NCI-H1048 (cell line): ENCODE measurements at places on chromosomes 5 and 9.

- no peak for DNase-seq
Measured at GRCh38 chr5:54528633-54529209, 11.2 kb downstream of the SNX18 start.

- no peak for DNase-seq
Measured at GRCh38 chr5:120457839-120458507, 6.1 kb upstream of the PRR16 start.

GRCh38 chr5:144318460-144318859 is 147.8 kb downstream of the KCTD16 start:
- no peak for DNase-seq

DNA sequence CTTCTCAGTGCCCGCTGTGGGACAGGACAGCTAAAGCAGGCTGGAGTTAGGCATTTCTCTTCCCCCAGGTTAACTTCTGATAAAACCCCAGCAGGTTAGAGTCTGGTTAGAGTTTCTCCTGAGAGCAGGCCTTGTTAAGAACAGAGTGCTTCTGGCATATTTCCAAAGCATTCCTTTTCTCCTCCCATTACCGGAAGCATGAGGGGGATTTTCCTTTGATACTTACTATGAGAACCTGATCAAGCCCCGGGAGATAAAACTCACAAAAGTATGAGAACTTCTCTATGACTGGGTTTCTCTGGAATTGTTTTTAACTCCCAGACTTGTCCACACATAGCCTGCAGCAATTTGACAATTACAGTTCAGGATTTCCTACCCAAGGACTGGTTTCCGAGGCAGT is 77.4 kb upstream of the MAST4 start:
- no peak for DNase-seq

GRCh38 chr5:93570294-93571113 is 10.5 kb downstream of the NR2F1-AS1 start:
- DNase-seq = no peak

DNA sequence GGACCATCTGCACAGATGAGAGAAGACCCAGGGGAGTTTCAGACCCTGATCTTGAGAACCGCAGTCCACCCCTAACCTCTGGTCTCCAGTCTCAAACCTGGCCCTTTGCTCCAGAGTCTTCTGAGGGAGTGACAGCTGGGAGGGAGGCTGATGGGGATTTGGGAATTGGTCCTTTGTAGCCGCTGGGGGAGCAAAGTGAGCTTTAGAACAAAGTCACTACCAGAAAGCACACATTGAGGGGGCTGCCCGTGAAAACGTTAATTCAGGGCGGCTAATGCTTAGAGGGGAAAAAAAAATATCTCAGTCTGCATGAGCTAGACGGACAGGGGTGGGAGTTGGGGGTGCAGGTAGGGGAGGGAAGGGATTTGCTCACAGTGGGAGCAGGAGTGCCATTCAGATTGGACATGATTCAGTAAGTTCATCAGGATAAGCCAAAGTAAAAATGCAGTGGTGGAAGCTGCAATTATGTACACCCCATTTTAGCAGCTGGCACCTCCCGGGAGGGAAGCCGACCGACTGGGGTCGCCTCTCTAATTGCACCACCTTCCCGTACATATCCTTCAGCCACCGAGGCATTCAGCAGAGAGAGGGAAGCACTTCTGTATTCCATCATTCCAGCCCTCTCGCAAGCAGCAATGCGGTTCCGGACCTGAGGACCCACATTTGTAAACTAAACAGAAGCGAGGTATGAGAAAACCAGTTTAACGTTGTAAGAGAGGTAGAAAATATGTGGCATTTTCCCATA is 123.4 kb upstream of the RETREG1 start:
- no peak for DNase-seq

DNA sequence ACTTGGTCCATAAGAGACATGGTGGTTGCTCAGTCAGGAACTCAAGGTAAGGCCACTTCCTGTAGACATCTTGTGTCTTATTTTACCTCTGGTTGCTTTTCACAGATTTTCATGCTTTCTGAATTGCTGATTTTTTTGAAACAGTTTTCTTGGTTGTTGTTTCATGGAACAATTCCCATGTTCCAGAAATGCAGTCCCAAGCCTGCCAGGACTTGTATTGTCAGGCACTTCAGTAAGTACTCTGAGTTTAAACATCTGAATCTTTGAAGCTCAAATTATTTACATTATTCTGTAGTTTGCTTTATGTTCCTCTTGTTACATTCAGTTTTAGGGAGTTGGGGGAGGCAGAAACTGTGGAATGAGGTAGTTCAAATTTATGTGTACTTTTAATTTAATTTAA is 290.2 kb downstream of the DMRT2 start:
- DNase-seq = no peak

DNA sequence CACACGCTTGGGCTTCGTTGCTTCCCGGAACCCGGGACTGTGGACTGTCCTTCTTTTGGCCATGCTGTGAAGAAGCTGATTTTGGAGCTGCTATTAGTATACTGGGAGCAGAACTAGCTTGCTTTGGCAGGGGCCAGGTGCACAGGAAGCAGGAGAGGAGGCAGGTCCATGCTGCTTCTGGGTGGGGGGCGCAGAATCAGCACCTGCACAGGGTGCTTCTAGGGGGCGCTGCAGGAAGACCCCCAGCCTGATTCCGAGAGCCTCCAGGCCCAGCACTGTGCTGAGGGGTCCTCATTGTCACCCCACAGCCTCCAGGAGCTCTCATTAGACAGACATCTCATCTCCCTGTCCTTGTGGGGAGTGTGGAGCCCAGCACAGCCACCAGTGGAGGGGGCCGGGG is 252.6 kb upstream of the IRX4 start:
- DNase-seq = no peak

DNA sequence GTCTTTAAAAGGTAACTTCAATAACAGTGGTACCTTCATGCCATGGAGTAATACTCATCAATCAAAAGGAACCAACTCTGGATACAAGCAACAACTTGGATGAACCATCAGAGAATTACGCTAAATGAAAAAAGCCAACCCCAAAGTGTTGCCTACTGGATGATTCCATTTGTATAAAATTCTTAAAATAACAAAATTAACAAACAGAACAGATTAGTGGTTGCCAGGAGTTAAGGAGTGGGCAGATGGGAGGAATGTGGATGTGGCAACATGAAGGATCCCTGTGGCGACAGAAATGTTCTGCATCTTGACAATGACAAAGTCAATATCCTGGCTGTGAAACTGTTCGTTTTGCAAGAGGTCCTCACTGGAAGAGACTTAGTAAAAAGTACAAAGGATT is 50.5 kb downstream of the SPTLC1 start:
- no peak for DNase-seq

DNA sequence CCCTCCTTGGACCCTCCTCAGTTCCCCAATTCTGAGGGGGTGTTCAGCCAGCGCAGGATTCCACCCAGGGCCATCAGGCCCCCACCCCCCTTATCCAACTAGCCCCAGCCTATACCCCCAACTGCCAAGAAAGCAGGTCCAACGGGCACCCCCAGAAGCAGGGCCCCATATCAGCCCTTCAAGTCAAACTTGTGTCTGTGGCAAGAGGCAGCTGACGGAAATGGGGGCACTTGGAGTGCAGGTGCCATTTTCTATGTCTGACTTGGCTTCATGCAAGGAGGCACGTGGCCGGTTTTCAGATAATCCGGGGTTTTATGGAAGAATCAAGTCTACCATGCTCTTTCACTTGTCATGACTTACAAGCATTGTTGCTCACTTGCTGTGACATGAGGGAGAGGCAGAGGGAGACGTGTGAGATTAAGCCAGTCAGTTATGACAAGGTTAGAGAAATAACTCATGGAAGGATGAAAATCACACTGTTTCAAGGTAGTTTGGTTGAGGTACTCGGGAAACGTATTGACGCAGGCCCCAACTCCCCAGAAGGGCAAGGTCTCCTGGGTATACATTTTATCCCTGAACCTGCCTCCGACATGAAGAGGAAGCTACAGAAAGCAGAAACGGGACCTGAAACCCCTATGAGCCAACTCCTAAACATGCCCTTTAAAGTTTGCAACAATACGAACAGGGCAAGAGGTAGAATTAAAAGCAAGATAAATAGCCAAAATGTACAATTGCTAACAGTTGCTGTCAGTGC is 26.5 kb upstream of the CLPTM1L start:
- DNase-seq = no peak

- no peak for DNase-seq
Measured at GRCh38 chr9:127351182-127352166, 45.5 kb upstream of the SLC2A8 start.

- DNase-seq = no peak
Measured at GRCh38 chr5:180787711-180788431, 14.7 kb downstream of the MGAT1 start.

GRCh38 chr9:4630836-4631235 is 31.3 kb upstream of the PLPP6 start:
- DNase-seq = no peak

- DNase-seq = no peak
Measured at GRCh38 chr5:76953551-76954382, 922 bp downstream of the CRHBP start.

GRCh38 chr5:155919126-155919525 is 407.8 kb upstream of the SGCD start:
- DNase-seq = no peak

- no peak for DNase-seq
Measured at GRCh38 chr9:126406075-126406667, 79.5 kb downstream of the MVB12B start.

GRCh38 chr5:159550951-159551350 is 220.7 kb upstream of the IL12B start:
- DNase-seq = no peak

DNA sequence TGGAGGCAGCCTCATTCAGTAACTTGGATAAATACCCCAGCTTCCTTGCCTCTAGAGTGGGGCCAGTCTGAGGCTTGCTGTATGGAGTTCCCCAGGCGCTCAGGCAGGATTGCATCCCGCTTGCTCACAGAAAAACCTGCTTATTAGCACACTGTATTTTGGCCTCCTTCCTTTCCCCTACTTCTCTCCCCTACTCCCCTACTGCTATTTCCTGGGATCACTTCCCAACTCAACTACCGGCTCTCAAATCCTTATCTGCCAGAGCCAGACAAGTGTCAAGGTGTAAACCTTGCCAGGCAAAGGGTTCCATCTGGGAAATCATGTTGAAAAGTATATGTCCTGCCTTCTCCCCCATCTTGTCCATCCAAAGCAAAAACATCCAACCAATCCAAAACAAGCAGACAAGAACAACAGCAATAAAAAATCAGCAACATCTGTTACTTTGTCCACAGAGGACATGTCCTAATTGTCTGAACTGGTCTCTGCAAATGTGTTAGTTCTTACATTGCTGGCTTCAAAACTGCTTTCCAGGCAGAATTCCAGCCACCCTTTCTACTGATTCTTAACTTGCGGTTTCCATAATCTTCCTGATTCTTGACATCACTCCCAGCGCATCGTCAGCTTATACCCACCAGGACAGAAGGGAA is 164.1 kb upstream of the SEMA6A start:
- DNase-seq = no peak

- peak; percentile 24 for DNase-seq
Measured at GRCh38 chr9:97923529-97924108, 1.3 kb upstream of the TRMO start.

- no peak for DNase-seq
Measured at GRCh38 chr9:120757026-120757913, 35.9 kb downstream of the FBXW2 start.

DNA sequence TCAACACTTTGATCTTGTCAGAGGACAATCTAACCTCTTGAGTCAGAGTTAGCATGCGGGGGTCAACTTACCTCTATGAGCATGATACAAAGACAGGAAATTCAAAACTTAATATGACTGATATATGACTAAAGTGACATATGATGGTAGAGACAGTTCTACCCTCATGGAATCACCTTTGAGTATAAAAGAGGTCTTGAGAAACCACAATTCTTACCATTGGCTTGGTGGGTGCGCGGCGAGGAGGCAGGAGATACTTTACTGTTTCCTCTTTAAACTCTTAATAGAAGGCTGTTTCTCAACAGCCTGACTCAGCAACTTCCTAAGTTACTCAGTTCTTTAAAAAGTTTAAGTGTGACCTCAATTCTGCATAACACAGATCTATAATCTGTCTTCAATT is 372.8 kb downstream of the KIAA0825 start:
- DNase-seq = no peak

- no peak for DNase-seq
Measured at GRCh38 chr9:112631313-112632070, 86.4 kb downstream of the INIP start.

GRCh38 chr5:146510559-146511125 is 5.3 kb downstream of the GPR151 start:
- DNase-seq = no peak

DNA sequence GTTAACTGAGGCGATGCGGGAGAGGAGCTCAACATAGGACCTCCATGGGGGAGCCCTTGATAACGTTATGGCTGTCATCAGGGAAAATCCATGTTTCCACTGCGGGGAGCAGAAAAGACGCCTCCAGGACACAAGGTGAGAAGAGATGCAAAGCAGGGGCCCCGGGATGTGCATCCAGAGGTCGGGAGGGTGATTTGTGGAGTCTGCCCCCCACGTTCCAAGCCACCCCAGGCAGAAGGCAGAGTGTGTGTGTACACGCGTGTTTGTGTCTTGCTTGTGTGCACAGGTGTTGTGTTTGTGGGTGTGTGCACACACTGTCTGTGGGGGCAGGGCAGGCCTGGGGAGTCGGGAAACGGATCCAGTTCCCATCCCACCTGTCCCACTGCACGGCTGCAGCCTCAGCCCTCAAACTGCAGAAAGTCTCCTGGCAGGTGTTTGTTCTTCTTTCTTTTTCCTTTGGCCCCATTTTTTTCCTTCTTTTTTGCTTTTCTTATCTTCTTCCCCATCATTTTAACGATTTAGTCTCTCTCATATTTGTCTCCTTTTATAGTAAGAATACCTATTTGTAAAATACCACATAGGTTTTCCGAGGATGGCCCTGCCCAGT is 17.4 kb upstream of the PLEKHG4B start:
- no peak for DNase-seq

GRCh38 chr9:8429157-8429556 is 629.6 kb upstream of the DMAC1 start:
- DNase-seq = no peak

DNA sequence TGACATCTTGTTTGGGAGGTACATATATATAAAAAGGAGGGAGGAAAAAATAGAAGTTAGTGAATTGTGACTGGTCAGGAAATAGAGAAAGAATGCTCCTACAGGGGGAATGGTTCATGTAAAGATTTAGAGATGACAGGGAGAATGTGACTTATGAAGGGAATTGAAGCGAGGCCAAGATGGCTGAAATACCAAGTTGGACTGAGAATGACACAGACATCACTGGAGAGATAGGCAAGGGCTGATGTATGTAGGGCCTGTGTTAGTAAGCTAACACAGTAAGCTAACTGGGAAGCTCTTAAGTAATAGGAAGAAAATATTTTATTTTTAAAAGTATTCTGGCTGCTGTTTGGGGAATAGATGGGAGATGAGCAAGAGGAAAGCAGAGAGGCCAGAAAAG is 286.3 kb downstream of the NNT start:
- DNase-seq = no peak

- no peak for DNase-seq
Measured at GRCh38 chr5:137825165-137825564, 42.5 kb upstream of the MYOT start.

GRCh38 chr5:127440831-127441230 is 76.6 kb upstream of the PRRC1 start:
- no peak for DNase-seq

DNA sequence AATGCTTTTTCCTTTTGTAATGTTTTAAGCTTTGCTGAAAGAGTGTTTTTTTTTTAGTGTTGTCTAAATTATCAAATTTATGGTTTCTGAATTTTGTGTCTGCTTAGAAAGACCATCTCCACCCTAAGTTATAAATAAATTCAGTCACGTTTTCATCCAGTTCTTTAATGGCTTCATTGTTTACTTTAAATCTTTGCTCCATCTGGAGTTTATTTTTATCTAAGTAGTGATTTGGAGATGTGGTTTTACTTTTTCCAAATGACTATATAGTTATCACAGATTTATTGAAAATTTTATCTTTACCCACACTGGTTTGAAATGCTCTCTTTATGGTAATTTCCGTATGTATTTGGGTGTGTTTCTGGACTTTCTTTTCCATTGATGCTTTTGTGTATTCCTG is 577.2 kb upstream of the ZNF608 start:
- DNase-seq = no peak
